ENCODE measurements at places on chromosomes 11 and 22.

GRCh38 chr11:127075758-127076157, 75.2 kb upstream of the KIRREL3 start:
- no peak for DNase-seq

DNA sequence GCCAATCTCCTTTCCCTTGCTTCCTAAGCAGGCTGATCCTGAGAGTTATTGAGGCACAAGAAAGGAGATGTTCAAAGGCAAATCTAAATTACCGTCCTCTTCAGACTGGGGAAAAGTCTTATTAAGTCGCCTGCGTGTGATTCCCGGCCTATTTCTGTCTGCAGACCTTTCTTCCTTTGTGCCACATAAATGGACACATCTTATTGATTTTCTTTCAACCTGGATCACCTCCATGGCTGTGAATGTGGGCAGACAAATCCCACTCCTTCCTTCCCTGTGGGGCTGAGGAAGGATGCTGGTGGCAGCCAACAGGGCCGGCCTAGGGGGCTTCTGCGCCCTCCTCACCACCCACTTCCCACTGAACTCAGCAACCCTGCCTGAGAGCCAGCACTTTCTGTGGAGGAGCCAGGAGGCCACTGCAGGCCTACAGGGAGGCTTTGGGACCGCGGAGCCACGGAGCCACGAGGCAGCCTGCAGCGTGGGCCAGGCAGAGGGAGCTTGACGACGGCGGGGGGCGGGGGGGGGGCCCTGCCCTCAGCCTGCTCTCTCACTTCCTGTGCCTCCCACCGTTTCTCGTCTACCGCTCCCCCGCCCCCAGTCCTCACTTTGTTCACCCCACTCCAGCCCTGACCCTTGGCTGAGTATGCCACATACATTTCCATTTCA, 73.6 kb upstream of the LMO1 start:
- DNase-seq = no peak

DNA sequence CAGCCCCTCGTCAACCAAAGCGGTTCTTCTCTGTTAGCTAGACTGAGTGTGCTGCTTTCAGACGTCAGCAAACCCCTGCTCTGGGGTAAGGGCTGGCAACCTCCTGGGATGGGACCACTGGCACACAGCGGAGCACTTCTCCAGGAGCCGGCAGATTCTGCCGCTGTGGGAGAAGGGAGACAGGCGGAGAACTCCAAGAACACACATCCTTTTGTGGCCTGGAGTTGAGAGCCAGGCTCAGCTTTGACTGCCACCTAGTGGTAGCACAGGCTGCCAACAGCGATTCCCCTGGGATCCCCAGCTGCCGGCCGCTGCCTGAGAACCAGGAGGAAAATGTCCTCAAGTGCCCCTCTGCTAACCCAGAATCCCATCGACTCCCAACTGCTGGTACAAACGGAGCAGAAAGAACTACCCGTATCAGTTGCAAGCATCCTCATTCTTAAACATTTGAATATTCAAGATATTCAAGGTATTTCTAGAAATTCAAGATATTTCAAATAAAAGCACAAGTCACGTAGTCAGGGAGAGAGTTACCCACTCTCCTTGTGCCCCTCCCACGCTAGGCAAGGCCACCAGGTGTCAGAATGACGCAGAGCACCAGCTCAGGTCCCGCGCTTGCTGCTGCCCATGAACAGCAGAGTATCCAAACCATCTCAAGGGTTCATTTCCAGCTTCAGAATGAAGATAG, 4.9 kb downstream of the LTO1 start:
- DNase-seq = peak; percentile 36

GRCh38 chr11:78733031-78733430, 158.4 kb upstream of the NARS2 start:
- DNase-seq = no peak

DNA sequence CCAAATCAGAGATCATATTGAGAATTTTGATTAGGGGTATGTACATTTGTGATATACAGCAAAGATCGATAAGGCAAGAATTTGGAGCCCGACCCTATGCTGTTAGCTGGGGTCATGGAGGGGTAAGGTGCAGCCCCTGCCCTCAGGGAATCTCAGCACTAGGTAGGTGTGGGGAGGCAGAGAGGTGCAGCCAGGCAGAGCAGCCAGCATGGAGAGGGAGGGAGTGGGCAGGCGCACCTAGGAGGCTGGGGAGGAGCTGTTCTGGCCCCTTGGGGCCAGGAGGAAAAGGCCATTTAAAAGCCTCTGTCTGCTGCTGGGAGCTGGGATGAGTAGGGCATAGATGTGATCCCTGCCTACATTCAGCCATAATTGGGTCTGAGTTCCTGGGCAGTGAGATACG, 293.0 kb downstream of the TBC1D22A start:
- DNase-seq = no peak

Measured in activated gamma-delta T cell treated with anti-CD3 and anti-CD28 coated beads, Interleukin-2, amount 50 U/mL, for 16 hours (primary cell).